ENCODE measurements at places on chromosomes 16 and 17.
A peak's percentile ranks its signal among the peaks of the same experiment; 100 is the strongest.

GRCh38 chr17:6098050-6098822, 28.1 kb downstream of the WSCD1 start:
- DNase-seq, result peak; percentile 34

DNA sequence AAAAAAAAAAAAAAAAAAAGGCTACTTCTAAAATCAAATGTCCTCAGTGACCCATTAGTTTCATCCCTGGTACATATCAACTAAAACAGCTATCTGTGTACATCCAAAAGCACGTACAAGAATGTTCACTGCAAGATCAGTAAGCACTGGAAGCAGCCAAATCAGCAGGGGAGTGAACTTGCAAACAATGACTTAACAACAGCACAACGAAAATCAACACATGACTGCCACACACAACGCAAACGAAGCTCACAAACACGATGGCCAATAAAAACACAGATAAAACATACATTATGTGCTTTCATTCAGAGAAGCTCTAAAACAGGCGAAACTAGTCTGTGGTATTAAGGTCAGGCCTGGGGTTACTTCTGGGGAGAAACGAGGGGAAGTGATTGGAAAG, 60.6 kb downstream of the XPO6 start:
- DNase-seq, result no peak

GRCh38 chr16:80720804-80721371, 83.5 kb downstream of the CDYL2 start:
- DNase-seq, result no peak

DNA sequence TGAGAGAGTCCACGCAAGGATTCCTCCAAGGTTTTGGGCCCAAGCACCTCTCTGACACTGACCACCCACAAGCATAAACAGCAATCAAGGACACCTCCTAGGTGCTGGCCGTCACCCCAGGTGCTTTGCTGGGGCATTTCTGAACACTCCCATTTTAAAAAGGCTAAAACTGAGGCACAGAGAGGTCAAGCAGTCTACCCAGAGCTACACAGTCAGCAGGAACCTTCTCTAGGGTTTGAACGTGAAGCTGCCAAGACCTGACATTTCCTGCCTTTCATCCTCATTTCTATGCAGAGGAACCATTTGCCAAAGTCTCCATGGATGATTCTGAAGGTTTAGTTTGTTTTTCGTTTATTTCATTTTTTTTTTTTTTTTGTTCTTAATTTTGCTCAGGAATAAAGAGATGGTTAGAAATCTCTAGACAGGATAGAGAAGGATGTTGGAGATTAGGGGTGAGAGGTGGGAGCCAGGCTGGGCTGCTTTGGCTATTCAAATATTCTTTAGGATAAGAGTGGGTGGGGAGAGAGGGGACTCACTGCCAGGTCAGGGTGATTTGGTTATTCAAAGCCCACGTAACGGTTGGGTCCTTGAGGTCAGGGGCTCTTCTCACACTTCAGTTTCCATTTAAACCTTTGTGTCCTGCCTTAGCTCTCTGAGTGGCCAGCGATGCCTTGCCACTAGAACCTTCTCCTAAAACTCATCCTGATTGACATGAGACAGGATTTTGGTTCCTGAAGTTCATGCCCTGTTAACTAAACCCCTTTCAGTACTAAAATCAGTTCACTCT, 6.2 kb downstream of the PLCG2 start:
- DNase-seq, result no peak

GRCh38 chr16:66741169-66741900, 10.1 kb downstream of the DYNC1LI2 start:
- no peak for DNase-seq

- DNase-seq, result no peak
Measured at GRCh38 chr16:23434380-23434779, 18.6 kb downstream of the COG7 start.

- no peak for DNase-seq
Measured at GRCh38 chr17:47276868-47277267, 23.2 kb downstream of the ITGB3 start.

- DNase-seq, result no peak
Measured at GRCh38 chr16:72371307-72372086, 199.5 kb upstream of the PMFBP1 start.

- no peak for DNase-seq
Measured at GRCh38 chr17:29585080-29585751, 4.2 kb downstream of the GIT1 start.

- DNase-seq, result no peak
Measured at GRCh38 chr17:70677783-70678647, 508.7 kb downstream of the KCNJ2 start.

DNA sequence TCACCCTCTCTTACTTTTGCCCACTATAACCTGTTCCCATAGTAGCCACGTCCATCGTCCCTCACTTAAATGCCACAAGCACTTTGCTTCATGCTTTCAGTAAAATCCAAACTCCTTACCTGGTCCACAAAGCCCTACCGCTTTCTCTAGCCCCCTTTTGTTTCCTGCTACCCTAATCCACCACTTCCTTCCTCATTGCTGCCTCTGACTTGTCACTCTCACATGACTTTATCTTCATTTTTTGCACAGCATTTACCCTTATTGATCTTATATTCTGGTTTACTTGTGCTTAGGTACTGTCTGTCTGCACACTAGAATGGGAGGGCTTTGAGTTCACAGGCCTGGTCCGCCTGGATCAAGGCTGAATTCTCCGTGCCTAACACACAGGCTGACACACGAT, 340.0 kb downstream of the XYLT1 start:
- no peak for DNase-seq

GRCh38 chr17:21278450-21279197, 5.9 kb upstream of the MAP2K3 start:
- no peak for DNase-seq

- DNase-seq, result peak; percentile 98
Measured at GRCh38 chr17:77254951-77255825, 114.4 kb downstream of the SEC14L1 start.

All from RWPE2 (cell line).